ENCODE measurements at places on chromosomes 6 and 20.

DNA sequence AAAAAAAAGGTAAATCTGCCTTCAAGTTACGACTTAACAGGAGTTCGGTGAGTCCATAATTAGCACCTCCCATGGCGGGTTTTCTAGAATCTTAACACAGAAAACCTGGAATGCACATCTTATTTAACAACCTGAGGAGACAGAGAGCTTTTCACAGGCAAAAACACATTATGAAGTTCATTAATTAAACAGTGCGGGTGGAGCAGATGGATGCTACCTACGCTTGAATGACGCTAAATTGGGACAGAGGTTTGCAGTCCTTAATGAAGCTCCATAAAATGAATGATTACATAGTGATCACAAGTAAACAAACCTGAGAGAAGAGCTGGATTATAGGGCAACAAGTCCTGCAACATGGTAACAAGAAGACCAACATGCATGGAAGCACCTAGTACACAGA, 81.0 kb downstream of the INSM1 start:
- no peak for DNase-seq

- no peak for DNase-seq
Measured at GRCh38 chr20:54231036-54231435, 23.1 kb downstream of the PFDN4 start.

GRCh38 chr6:21462519-21462852, 131.1 kb upstream of the SOX4 start:
- DNase-seq = no peak

DNA sequence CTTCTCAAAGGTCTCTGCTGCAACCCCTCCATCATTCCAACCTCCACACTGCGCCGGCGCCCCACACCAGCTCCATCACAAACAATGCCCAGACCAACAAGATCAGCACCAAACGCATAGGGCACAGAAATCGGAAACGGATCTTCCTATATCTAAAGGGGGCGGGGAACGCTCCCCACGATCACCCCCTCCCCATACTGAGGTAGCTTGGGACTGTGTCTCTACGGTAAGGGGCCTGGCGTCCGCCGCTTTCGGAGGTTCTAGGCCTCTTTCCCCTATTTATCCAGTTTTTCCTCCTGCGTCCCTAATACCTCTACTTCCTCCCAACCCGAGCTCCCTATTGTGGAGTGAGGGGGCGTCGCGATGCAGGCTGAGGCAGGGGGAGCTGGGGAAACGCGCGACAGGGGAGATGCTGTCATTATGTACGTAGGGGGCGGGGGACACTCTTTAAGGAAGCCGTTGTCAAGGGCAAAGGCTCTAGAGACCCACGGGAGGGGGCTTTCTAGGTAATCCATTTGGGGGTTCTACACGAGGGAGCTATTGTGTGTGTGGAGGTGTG, 909 bp downstream of the DNAAF9 start:
- no peak for DNase-seq

- no peak for DNase-seq
Measured at GRCh38 chr6:111737065-111737521, 131.4 kb upstream of the TRAF3IP2 start.

DNA sequence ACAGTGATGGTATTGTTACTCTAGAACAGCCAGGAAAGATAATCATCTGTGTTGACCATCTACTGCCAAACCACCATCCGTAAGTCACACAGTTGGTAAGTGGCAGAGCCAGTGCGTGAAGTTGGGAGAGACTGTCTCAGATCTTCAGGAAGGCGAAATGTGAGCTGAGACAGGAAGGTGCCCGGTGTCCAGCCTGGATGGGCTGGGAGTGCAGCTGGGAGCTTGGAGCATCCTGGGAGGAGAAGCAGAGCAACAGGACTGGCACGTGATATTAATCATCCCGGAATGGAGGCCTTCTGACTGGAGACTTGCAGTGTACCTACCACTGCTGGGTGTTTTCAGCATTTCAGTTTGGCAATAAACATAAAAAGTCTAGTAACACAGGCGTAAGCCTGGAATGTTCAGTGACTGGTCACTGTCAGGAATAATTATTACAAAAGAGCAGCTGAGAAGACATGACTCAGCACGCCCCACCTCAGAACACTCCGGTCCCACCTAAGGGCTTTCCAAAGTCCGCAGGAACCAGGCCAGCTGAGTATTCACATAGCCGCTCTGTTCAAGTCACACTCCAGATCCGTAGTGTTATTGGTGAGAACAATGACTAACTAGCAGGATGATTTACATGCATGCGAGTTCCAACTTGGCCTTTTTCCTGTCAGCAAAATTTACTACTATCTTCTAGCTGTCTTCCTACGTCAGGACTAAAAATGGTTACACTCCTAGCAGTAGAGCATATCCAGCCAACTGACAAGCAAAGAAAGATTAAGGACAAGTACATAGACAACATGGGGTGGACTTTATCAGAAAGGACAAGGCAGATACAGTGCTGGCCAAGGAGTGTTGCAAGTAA, 45.1 kb upstream of the PNRC1 start:
- DNase-seq = peak; percentile 85

DNA sequence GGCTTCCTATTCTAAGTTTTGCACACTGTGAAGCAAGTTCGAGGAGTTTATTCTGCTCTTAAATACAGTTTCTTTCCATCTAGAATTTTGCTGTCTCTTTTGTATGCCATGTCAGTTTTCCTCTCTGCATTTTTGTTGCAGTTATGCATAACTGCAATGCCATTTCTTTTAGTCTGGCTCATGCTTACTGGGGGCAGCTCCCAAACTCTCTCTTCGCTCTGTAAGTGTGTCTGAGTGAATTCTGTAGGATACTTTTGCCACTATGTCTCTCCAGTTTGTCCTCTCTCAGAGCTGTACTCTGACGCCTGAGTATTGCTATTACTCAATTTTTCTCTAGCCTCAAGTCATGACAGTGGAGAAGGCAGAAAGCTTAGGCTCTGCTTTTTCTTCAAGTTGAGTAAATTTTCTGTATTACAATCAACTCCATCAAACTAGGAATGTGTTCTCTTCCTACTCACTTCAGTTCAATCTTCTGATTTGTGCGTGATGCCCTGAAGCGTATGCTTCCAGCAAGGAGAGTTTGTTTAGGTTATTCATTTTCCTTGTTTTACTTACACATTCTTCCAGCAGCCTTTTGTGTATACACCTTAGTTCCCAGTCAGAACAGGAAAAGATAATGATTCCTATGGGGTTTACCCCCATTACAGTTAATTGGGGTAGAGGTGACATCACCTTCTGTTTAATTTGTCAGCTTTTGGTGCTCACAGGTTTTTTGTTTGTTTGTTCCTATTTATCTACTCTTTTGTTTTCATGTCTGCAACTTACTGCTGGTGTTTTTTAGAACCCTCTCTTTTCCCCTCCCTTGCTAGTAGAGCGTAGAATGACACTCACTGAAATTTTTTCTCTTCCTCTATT, 430.9 kb downstream of the BCKDHB start:
- DNase-seq = peak; percentile 71

DNA sequence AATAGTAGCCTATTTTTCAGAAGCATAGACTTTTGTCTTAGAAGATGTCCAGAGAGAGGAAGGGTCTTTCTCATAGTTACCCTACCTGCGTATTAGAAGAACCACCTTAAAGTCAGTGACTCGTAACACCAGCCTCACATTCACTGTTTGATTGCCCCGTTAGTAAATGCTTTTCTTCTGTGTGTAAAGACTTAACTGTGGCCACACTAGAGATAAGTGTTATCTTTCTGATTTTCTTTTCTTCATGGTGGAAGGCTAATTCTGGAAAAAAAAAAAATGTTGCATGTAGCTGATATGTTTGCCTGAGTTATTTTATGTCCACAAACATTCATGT, 83.9 kb downstream of the SAMD3 start:
- DNase-seq = no peak

GRCh38 chr6:27839626-27840475, 72.3 kb downstream of the OR2B2 start:
- DNase-seq = peak; percentile 10

DNA sequence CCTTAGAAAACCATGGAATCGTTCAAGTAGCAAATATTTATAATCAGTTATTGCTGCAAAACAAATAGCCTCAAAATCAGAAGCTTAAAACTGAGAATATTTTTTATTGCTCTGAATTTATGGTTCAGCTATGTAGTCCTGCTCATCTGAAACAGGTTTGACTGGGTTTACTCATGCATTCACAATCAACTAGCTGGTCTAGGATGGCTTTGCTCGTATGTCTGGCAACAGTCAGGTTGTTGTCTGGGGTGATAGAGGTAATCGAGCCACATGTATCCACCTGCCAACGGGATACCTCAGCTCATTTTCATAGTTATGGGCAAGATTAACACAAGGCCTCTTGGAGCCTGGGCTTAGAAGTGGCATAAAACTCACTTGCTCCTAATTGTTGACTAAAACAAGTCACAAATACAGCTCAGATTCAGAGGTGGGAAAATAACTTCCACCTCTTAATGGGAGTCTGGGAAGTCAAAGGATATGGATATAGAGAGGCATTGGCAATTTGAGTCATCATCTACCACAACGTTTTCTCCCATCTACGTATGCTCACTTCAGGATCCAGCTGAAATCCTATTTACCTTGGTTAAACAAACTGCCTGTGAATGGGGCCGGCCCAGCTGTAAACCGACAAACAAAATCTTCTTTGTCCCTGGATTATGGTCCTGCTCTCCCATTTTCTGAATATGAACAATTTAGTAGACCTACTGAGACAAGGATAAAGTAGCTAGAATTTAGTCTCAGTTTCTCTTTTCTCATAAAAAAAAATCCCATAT, 54.5 kb upstream of the TENT5A start:
- peak; percentile 43 for DNase-seq

DNA sequence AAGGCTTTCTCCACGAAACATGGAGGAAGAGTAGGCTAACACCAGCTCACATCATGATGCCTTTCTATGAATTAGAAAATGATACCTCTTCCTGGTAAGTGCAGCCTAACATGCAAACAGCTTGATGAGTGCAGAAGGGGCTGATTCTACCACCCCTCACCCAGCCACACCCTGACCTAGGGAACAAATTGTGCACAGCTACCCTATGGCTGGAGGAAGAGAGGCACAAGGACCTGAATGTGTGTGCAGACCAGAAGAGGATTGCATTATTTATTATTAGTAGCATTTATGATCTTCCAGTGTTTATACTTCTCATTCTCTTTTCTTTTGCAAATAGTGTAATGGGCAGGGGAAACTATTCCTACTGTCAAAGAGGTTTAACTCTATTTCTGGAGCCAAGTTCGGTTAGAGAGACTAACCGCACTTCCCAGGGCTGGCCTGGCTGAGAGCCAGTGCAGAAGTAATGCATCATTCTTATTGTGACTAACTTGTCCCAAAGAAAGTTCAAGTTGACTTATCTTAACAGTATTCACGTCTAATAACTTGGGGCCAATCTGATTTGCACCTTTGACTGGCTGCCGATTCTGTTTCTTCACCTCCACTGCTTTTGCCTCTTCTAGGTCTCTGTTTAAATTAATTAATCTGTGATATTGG, 237.5 kb downstream of the CD83 start:
- DNase-seq = peak; percentile 1

DNA sequence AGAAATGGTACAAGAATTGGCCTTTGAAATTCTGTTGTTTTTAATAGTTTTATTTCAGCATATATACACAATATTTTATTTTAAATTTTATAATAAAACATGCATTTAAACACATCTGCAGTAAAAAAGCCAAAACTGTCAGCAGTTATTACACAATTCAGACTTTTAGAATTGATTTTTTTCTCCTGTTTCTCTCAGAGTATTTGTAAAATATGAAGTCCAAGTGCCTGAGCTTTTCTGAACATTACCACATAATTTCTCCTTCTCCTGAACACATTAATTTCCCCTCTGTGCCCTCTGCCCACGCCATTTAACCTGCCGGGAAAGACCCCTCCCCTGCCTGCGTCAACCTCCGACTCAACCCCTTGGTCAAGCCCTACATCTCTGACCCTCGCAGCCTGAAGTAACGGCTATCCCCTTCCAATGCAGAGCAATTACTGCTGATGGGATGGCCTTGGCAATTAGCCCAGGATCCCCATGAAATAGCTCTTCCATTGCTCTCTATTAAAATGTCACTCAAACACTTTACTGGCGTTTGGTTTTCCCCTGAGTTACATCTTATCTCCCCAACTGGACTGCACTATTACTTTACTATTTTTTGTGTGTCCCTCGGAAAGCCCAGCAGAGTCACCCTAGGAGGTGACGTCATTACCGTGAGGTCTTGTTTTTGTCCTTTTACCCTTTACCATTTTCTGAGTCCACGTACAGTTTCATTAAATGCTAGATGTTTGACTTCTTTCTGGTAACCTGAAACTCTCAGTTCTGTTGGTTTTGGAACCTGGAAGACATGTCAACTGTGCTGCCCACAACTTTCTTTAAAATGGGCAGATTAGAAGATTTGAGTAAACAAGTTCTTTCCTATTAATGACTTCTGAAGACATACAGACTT, 146.7 kb upstream of the TAB2 start:
- no peak for DNase-seq

DNA sequence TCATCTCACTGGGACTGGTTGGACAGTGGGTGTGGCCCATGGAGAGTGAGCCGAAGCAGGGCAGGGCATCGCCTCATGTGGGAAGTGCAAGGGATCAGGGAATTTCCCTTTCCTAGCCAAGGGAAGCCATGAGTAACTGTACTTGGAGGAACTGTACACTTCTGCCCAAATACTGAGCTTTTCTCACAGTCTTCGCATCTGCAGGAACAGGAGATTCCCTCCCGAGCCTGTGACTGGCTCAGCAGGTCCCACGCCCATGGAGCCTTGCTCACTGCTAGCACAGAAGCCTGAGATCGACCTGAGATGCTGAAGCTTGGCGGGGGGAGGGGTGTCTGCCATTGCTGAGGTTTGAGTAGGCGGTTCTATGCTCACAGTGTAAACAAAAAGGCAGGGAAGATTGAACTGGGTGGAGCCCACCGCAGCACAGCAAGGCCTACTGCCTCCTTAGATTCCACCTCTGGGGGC, 10.4 kb upstream of the CALHM5 start:
- DNase-seq = no peak

- DNase-seq = no peak
Measured at GRCh38 chr6:34036357-34037069, 109.4 kb downstream of the GRM4 start.

DNA sequence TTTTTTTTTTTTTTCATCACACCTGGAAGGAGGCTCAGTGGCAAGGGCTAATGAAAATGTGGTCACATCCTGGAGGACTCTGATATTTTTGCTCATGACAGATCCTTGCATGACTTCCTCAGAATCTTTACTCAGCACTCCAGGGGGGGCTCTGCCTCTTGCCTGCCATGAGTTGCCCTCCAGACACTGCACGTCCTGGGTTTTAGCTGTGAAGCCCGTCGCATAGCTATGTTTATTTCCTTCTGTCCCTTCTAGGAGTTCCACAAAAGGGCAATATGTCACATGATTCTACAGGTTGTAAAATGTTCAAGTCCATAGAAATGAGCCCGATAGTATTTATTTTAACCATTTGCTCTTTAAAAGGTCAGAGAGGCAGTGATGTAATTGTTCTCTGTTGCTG, 18.2 kb downstream of the MAS1 start:
- DNase-seq = no peak

GRCh38 chr20:32909896-32910571, 51.3 kb downstream of the EFCAB8 start:
- no peak for DNase-seq

DNA sequence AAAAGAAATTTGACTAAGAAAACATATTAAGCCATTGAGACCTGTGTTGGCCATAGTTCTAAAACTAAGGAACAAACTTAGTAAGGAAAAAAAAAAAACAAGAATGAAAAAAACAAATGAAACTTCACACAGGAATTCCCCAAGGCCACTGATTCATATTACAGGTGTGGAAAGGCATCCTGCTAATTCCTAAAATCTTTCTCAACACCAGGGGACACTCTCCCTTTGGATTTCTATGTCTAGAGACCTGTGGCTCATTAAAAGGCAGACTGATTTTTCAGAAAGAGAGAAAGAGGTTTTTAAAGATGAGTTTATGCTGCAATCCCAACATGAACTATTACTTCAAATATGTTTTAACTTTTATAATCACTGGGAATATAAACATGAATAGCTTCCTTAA, at the start of gene OR12D1:
Gene OR12D1, plus strand, starts transcription at position 341 of the 400 bp plus-strand sequence.
- peak; percentile 5 for DNase-seq
